ENCODE measurements at places on chromosomes 13 and 19.

GRCh38 chr19:35940078-35940775, 4.1 kb downstream of the LRFN3 start:
- no peak for DNase-seq

DNA sequence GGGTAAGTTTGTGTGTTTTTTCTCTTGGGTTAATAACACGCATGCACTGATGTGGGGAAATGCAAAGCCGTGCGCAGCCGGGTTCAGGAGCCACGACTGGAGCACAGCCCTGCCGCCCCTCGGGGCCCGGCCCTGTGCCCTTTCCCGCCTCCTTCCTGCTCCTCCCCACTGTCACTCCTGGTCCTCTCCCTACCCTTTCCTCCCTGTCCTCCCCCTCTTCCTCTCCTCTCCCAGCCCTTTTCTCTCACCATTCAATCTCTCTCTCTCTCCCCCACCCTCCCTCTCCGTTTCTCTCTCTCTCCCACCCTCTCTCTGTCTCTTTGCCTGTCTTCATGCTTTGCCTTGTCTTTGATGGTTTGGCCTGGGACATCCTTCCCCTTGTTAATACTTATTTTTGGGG, 27.2 kb downstream of the PLEKHJ1 start:
- DNase-seq = no peak

DNA sequence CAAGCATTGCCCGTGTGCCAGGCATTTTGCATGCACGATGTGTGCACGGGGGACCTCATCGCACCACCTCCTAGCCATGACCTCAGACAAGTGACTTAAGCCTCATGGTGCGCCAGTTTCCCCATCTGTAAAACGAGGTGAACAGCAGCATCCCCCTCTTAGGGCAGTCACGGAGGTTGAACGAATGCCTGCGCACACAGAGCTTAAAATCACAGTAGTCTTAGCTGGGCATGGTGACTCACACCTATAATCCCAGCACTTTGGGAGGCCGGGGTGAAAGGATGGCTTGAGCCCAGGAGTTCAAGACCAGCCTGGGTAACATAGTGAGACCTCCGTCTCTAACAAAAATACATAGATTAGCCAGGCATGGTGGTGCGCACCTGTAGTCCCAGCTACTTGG, 48.6 kb downstream of the PIN1 start:
- DNase-seq = no peak

GRCh38 chr19:18743784-18744418, 47.2 kb downstream of the COMP start:
- DNase-seq = no peak

DNA sequence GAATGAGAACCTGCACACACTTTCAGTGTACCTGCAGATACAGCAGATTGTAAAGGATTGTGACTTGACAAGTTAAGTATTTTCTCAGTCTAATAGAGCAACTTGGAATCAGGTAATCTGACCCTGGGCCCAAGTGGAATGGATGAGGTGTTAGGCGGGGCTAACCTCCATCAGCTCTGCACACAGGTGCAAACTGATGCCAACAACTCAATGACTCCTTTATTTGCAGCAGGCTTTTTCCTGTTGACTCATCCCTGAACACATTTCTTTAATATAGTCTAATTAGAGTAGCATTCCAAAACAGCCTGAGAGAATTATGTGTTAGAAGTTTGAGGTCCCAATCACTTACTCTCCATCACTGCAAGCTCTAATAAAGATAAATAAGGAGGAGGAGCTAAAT, 48.8 kb downstream of the TPT1 start:
- no peak for DNase-seq

DNA sequence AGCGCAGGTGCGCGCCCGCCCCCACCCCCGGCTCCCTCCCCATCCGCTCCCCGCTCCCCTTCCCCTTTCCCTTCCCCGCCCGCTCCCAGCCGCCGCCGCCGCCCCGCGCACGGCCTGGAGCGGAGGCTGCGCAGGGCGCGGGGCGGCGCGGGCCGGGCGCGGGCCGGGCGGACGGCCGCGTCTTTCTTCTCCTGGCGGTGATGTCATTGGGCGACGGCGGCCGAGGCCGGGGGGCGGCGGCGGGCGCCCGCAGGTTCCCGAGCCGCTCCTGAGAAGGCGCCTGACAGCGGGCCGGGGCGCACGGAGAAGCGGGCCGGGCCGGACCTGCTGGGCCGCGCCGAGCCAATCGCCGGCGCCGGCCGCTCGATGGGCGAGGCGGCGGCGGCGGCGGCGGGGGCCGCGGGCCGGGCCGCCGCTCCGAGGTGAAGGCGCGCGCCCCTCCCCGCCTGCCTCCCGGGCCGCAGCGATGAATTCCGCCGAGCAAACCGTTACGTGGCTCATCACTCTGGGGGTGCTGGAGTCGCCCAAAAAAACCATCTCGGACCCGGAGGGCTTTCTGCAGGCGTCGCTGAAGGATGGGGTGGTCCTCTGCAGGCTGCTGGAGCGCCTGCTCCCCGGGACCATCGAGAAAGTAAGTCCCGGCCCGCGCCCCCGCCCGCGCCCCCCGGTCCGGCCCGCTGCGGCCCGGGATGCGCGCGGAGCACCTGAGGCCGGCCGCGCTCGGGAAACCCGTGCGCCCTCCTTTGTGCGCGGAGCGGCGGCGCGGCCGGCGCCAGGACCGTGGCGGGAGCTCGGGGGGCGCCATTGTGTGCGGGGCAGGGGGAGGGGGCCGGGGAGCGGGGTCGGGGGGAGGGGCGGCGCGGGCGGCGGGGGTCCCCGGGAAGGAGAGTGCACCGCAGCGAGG, at the start of gene ARHGEF7:
TSS of gene ARHGEF7 (plus strand) at position 250 of the 904 bp plus-strand sequence. CDS start at position 467, 217 bp downstream.
- DNase-seq = no peak

DNA sequence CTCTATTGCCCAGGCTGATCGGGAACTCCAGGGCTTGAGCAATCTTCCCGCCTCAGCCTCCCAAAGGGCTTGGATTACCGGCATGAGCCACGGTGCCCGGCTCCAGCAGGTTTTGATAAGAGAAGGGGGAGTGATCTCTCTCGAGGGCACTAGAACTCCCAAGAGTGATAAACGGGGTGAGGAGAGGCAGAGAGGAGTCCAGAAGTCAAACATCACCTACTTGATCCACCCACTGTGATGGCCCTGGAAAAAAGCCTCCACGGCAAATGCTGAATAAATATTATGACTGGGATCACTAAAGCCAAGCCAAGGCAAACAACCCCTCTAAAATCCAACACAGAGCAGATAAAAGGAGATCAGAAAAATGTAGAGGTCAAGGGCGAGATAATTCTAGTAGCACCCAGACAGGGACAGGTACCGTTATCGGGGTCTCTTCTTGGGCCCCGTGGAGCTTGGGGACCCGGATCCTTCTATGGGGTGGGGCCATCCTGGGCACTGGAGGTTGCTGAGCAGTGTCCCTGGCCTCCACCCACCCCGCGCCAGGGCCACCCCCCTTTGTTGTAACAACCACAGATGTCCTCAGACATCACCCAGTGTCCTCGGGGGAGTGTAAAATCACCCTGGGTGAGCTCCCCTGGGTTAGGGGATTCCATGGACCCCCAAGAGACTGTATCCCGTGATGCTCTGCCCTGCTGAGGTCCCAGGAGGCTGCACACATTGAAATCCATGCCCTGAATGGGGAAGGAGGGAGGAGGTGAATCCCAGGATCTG, 3.7 kb upstream of the CREB3L3 start:
- DNase-seq = no peak

DNA sequence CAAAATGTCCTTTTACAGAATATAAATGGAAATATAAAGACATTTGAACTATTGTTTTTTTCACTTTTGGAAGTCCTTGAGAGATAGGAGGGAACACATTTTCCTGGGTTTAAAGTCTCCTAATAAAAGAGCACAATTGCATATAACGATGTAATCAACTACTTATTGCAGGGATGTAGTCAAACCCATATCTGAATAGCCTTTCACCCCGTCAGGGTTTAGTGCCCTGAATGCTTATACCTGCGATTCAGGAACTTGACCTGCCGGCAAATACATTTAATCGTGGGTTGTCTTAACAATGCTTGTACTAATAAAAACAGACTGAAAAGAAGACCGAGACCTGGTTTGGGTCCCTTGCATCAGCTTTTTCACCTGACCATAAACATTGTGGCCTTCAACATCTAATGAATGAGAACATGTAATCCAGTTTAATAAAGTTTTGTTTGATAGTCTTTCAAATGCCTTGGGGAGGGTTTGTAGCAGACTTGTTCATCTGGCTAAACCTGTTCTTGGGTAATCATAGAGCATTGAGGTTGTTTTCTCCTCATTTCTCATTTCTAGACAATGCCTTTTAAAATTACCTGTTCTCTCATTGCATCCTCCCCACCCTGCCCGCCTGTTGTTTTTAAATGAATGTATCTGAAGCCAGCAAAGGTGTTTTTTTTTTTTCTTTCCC, 7.0 kb downstream of the KLF5 start:
- no peak for DNase-seq

GRCh38 chr13:32969516-32969941, 46.7 kb upstream of the KL start:
- DNase-seq = no peak

DNA sequence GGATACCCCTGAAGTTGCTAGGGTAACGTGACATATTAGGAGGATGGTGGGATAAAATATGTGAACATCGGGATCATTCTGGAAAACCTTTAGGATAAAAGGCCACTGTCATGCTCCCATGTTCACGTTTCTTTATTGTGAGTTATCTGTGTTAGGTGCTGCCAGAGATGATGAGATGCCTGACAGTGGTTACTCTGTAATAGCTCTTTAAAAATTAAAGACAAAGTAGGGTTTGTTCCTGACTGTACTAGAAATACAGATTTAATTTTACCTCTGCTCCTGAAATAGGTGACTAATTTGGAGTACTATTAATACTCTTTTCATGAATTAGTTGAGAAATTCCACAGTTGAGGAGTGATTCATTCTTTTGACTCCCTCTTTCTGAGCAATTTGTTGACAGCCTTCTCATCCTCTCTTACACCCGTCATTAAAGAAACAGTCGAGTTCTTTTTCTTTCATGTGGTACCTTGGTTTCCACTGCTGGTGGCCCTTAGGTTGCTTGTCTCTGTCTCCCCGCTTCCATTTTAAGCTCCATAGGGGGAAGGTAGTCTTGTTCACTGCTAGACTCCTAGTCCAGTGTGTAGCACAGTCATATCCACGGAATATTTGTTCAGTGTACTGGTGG, 28.4 kb downstream of the SAE1 start:
- no peak for DNase-seq

GRCh38 chr13:113533161-113533840, 42.8 kb upstream of the DCUN1D2 start:
- DNase-seq = no peak

DNA sequence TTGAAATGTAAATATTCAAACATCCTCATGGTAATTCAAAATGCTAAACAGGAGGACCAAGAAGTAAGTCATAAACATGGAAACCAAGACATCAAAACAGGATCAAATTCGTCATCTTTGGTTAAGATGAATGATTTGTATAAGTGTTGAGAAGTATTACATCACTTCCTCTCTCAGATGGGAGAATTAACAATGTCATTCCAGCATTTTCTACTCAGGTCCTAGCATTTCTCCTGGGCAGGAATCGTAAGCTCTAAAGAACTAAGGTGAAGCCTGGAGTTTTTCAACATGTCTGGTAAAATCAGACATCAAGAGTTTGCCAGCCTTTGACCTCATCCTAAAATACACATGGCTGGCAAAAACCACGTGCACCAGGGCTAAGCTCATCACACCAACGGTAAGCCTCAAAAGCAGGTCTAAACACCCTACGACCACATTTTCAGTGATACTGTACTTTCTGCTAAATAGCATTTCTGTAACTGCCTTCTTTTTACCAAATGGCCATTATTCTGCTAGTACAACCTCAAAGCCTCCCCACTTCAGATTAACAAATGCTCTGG, 24.8 kb downstream of the RANBP3 start:
- DNase-seq = no peak

Data from stimulated activated CD8-positive, alpha-beta memory T cell treated with anti-CD3 and anti-CD28 coated beads, Interleukin-4, amount 100 ng/mL, for 1 hour (primary cell).